T-cell (primary cell): ENCODE measurements at places on chromosomes 3 and 15. TPM values are rescaled to one million over a fixed set of nuclear protein-coding genes. Genes with fewer than 3 reads are reported as not detected.
A peak's percentile ranks its signal among the peaks of the same experiment; 100 is the strongest.

- peak overlapping the region; percentile 84 for H3K27ac ChIP-seq
- H3K4me3 ChIP-seq = no peak overlapping the region
- H3K27me3 ChIP-seq = no peaks in the 10 kb centered on the region
- no peak for DNase-seq
- H3K4me1 ChIP-seq = peaks cover 64% of the 10 kb centered on the region
Measured at GRCh38 chr3:128786434-128787020, 60.5 kb downstream of the RAB7A start.

DNA sequence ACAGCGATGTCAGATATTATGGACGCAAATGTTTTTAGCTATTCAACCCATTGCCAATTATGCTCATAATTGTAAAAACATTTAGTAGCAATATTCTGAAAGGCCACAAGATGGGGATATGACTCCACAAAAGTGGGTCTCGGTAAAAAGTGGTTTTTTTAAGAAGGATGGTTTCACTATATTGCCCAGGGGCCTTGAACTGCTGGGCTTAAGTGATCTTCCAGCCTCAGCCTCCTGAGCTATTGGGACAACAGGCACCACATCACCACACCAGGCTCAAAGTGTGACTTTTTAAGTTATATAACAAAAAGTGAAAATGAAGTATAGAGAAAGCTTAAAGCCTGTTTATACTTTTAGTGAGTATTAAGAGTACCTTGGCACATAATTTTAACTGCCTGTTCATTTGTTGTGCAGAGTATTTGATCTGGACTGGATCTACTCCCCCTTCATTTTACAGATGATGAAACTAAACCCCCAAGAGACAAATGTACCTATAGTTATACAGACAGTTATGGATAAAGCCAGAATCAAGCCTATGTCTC, 9.4 kb downstream of the NAA50 start:
- H3K27me3 ChIP-seq = no peaks in the 10 kb centered on the region
- peak overlapping the region; percentile 16 for H3K27ac ChIP-seq
- no peaks in the 10 kb centered on the region for H3K36me3 ChIP-seq
- DNase-seq = no peak

GRCh38 chr15:29686445-29687203, 135.6 kb downstream of the TJP1 start:
- no peaks in the 10 kb centered on the region for H3K36me3 ChIP-seq
- H3K4me1 ChIP-seq = no peaks in the 10 kb centered on the region
- DNase-seq = no peak
- no peak overlapping the region for H3K27ac ChIP-seq
- H3K27me3 ChIP-seq = no peaks in the 10 kb centered on the region

GRCh38 chr15:57517030-57517671, 74.6 kb upstream of the MYZAP start:
- H3K4me3 ChIP-seq = no peak overlapping the region
- DNase-seq = no peak
- H3K36me3 ChIP-seq = no peaks in the 10 kb centered on the region
- H3K27ac ChIP-seq = no peak overlapping the region
- no peaks in the 10 kb centered on the region for H3K4me1 ChIP-seq
- H3K27me3 ChIP-seq = no peaks in the 10 kb centered on the region

DNA sequence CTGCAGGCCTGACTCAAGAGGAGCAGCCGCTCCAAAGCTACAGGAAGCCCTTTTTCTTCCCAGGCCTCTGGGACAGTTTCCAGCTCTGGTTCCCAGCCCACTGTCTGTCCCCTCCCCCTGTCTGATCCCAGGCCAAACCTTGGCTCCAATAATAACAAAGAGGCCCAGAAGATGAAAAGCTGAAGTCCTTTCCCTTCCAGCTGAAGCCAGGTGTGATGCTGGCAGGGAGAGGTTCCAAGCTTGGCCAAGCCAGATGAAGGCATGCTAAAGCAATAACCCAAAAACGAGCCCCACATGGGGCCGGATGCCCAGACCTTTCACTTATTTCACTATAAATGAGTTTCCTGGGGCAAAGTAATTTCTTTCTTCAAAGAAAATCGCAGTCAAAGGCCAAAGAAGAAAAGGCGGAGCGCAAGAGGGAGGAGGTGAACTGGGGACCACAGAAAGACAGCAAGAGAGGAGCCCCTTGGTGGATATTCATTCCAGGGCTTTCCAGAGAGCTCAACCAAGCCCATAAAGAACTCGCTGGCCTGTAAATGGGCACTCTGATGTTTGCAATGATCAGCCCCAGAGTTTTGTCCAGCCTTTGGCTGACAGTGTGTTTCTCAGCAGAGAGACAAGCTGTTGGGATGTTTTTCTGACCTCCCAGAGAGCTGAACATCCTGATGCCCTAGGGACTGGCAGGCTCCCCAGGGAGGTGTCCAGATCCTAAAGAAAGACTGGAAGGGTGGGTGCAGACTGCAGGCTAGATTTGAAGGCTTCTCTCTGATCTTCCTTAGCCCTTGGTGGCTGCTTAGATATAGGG, 157.6 kb downstream of the UACA start:
- H3K36me3 ChIP-seq = no peaks in the 10 kb centered on the region
- no peak for DNase-seq
- H3K4me3 ChIP-seq = no peak overlapping the region
- H3K4me1 ChIP-seq = no peaks in the 10 kb centered on the region

DNA sequence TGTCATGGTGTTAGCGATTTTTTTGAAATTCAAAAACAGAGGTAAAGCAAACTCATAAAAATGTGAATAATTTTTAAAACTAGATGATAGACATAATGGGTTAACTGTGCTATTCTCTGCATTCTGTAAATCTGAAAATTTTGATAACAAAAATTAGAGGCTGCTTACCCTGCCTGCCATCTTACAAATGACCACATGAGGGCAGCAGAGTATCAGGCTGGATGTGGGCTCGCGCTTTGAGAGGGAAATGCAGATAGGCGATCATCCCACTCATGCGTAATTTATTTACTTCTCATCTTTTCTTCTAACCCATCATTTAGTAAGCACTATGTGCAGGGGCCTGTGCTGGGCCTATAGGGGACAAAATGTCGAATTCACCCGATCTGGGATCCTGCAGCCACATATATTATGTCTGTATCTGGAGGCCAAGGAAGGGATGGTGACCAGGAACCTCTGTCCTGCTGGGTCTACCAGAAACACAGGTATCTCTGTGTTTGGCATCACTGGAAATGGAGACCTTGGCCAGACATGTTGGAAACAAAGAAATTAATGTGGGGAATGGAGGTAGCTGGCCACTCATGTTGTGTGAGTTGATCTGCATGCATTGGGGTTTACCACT, 7.8 kb upstream of the RAD18 start:
- no peak overlapping the region for H3K27ac ChIP-seq
- peak; percentile 74 for DNase-seq
- no peaks in the 10 kb centered on the region for H3K4me1 ChIP-seq
- H3K4me3 ChIP-seq = no peak overlapping the region
- H3K36me3 ChIP-seq = no peaks in the 10 kb centered on the region

- no peaks in the 10 kb centered on the region for H3K36me3 ChIP-seq
- no peak for DNase-seq
- no peak overlapping the region for H3K4me3 ChIP-seq
- H3K27ac ChIP-seq = no peak overlapping the region
- H3K4me1 ChIP-seq = no peaks in the 10 kb centered on the region
Measured at GRCh38 chr3:152213203-152213602, 55.5 kb upstream of the MBNL1 start.

DNA sequence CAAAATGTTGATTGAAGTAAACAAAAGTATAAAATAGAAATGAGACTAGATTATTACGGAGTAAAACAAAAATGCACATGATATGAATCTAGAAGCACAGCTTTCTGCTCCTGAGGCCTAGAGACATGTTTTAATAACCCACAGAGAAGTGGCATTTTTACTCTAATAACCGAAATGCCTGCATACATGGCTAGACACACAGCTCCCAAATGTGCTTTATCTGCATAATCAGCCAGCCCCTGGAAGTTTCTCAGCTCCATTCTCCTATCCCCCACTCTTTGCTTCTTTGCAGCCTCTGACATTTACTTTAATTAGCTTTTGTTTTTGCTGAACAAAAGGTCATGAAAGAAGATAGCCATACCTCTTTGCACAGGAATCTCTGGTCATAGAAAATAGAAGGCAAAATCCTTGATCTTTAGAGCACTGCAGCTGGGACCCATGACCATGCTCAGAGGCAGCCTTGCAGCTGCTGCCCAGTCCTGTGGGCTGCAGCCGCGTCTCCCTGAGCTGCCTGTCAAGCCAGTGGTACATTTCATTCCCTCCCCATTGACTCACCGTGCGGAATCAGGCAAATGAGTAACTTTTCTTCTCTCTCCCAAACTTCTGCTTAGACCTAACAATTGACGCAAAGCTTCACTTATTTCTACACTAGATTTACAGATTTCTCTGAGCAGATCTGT, at the start of gene VEPH1:
TSS of gene VEPH1 (minus strand) at position 501 of the 680 bp plus-strand sequence. CDS start 8,067 bp downstream, outside the sequence.
- no peak within 1 kb of the TSS for H3K27ac ChIP-seq
- H3K27me3 ChIP-seq = peaks cover 6% of the 10 kb centered on the region
- H3K4me1 ChIP-seq = no peaks in the 10 kb centered on the region
- no peaks in the 10 kb centered on the region for H3K36me3 ChIP-seq
- DNase-seq = no peak
- no peak within 1 kb of the TSS for H3K4me3 ChIP-seq

DNA sequence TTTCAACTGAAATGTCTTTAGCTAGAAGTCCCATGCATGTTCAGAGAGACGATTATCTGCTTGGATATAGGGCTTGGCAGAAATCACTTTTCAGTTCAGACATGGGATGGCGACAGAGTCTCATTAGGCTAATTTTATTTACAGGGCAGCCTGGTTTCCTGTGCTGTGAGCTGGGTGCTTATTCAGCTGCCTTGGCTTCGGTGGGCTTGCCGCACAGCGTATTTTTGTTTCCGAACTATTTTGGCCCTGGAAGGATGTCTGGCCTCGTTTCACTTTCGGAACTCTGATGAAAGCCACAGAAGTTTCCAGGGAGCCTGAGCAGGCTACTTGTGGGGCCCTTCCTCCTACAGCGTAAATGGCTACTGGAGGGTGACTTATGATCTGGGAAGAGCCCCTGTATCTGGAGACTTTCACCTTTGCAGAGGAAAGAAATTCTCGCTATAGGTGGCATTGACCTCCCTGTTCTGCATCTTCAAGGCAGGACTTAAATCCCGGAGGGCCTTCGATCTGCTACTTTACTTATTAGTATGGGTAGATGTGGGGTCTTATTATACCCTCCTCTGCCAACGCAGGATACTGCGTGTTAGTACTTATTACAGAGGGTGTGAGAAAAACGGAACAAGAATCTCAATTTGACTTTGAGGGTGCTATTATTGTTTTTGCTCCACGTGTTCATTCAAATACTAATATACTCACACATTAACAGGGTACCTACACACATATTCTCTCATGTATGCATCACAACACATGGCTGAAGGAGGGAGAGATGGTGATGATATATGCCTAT, 364.0 kb upstream of the RBMS3 start:
- H3K27me3 ChIP-seq = no peaks in the 10 kb centered on the region
- no peak overlapping the region for H3K27ac ChIP-seq
- H3K36me3 ChIP-seq = no peaks in the 10 kb centered on the region
- no peak overlapping the region for H3K4me3 ChIP-seq
- DNase-seq = no peak
- peaks cover 3% of the 10 kb centered on the region for H3K4me1 ChIP-seq

DNA sequence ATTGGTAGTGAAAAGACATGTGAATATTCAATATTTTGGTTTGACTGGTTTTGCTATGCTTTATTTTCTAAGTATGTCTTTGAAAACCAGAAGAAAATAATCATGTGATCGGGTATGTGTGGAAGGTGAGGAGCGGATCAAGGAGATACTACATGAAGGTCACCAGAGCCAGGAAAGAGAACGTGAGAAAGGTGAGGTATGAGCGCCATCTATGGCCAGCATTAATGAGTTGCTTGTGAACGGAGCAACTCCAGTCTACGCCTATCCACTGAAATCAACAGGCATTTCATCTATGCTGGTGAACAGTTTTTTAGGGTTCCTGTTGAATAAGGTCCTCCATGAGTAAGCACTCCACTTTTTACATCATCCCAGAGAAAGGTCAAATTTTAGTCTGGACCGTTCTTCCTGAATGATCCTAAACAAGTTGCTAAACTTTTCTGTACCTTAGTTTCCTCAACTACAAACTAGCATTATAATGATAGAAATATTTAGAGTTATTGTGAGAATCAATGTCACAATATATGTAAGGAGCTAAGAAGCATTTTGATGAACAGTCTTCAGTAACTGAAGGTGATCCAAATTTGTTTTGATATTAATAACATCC, 1435.2 kb upstream of the CADM2 start:
- H3K4me3 ChIP-seq = no peak overlapping the region
- H3K27me3 ChIP-seq = no peaks in the 10 kb centered on the region
- no peaks in the 10 kb centered on the region for H3K4me1 ChIP-seq
- DNase-seq = no peak
- H3K27ac ChIP-seq = no peak overlapping the region

DNA sequence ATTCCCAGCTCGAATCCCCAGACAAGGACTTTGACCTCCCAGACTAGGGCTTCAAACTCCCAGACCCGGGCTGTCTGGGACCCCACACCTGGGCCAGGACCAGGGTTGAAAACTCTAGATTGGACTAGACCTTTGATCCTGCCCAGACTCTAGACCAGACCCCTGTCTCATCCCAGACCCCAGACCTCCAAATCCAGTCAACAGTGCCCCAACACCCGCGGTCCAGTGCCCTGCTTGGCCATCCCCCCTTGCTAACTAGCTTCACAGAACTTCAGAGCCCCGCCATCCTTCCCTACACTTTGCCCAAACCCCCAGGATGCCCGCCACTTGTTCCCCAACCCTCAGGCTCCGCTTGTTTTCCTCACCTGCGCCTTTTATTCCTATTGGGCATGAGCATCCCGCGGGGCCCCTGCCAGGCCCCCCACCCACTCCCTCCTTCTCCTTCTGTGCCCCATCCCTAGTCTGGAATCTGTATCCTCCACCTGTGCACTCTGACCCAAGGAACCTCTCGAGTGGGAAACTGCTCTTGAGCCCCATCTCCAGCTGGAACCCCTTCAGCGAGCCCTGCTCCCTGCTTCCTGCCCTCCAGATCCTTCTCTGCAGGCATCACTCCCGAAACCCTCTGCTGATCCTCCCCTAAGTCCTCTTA, 604 bp downstream of the GNAI2 start:
- H3K4me3 ChIP-seq = peak overlapping the region; percentile 98
- peak overlapping the region; percentile 82 for H3K27ac ChIP-seq
- H3K27me3 ChIP-seq = no peaks in the 10 kb centered on the region
- H3K4me1 ChIP-seq = peaks cover 30% of the 10 kb centered on the region

DNA sequence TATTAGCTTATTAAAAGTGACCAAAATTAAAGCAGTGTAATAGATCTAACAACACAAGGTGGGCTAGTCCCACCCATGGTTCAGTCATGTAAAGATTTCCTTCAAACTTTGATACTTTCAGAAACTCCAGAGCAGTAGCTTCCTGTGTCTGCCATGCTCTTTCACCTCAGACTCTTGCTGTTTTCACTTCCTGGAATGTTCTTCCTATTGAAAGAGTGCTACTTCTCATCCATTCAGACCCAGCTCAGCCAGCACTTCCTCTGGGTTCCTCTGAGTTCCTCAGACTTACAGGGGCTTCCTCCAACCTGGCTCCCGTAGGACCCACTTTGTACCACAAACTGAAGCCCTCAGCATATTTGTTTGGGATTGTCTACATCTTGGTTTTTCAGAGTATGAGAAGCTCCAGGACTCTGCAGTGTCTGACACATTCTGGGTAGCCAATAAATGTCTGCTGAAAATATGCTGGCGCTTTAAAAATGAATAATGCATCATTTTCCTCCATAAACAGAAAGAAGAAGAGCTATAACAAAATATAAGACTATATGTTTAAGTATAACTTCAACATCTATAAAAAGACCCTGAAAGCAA, 18.0 kb downstream of the NCEH1 start:
- no peak for DNase-seq
- no peaks in the 10 kb centered on the region for H3K4me1 ChIP-seq
- H3K4me3 ChIP-seq = no peak overlapping the region
- H3K27me3 ChIP-seq = no peaks in the 10 kb centered on the region
- no peaks in the 10 kb centered on the region for H3K36me3 ChIP-seq
- no peak overlapping the region for H3K27ac ChIP-seq

Gene ZMYND10
- total RNA-seq = 6.1 TPM

Gene PLSCR5
- not detected for total RNA-seq

Gene AGBL1
- total RNA-seq = not detected

Gene NPRL2
- total RNA-seq = 48.1 TPM
